NCI-H1417 treated with DMSO at 0.1 percent for 48 hours (cell line): ENCODE measurements at places on chromosomes 3 and 15.

- no peak for DNase-seq
Observed at GRCh38 chr3:53230789-53231188, 25.0 kb downstream of the TKT start.

- DNase-seq, result no peak
Observed at GRCh38 chr3:14377838-14378169, 24.6 kb upstream of the SLC6A6 start.

DNA sequence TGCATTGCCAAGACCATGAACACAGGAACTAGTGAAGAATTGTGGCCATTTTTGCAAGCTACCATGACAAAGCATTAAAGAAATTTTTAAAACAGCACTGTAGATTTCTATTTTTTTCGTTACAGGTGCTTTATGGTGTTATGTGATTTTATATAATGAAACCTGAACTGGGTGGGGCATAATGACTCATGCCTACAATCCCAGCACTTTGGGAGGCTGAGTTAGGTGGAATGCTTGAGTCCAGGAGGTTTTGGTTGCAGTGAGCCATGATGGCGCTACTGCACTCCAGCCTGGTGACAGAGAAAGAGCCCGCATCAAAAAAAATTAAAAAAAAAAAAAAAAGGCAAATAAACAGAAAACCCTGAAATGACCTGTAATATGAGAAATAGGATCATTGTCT lies 846.7 kb downstream of the EPHA3 start:
- no peak for DNase-seq

DNA sequence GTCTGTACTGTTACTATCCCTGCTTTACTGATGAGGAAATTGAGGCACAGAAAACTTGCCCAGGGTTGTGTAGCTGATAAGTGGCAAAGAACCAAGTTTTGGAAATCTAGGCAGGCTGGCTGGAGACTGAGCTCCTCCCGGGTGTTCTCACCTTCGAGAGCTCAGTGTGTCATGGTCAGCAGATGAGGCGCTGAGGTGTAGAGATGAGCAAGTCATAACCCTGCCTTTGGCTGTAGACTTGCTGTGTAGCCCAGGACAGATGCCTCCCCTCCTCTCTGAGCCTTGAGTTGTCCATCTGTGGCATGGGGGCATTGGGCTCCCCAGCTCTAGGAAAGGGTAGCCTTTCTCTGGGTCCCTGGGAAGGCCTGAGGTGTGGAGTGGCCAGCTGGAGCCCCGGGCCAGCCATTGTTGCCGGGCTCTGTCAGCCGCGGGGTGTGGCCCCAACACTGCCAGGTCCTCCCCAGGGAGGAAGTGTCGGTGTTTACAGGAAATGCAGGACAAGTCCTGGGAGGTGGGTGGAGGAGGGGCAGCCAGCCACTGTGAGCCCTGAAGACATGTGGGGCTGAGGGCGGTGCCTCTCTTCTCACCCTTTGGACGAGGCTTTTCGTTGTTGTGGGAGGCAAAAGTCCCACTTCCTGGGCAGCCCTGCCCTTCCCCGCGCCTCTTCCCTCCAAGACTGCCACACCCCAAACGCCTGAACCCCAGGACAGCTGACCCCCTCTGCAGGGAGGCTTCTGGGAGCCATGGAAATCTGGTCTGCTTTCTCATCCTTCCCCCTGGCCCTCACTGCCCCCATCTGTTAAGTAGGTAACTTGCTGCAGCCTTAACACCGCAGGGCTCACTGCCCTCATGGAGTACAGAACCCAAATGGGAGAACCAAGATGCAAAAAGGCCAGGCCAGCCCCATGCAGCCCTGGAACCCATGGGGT lies 29.1 kb downstream of the FGD5 start:
- DNase-seq, result no peak

DNA sequence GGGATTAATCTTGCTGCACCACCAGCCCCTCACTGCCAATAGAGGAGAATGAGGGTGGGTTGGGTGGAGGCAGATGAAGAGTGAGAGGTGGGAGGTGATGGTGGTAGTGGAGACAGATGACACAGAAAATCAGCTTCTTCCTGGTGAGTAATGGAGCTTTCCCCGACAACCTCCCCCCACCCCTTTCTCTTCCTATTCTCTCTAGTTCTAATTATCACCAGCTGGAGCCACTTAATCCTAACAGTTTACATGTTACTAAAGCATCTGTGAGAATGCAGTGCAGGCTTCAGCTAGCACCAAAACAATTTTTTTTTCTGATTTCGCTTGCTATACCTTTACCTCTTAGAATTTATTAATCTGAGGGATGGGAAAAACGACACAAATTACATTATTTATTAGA lies 116.1 kb upstream of the DNAJC19 start:
- peak; percentile 48 for DNase-seq

- no peak for DNase-seq
Observed at GRCh38 chr3:106560451-106560966, 691.7 kb upstream of the CBLB start.

GRCh38 chr3:160257606-160258005 lies 32.4 kb downstream of the C3orf80 start:
- no peak for DNase-seq

GRCh38 chr3:11612515-11613188 lies 31.1 kb downstream of the VGLL4 start:
- no peak for DNase-seq

DNA sequence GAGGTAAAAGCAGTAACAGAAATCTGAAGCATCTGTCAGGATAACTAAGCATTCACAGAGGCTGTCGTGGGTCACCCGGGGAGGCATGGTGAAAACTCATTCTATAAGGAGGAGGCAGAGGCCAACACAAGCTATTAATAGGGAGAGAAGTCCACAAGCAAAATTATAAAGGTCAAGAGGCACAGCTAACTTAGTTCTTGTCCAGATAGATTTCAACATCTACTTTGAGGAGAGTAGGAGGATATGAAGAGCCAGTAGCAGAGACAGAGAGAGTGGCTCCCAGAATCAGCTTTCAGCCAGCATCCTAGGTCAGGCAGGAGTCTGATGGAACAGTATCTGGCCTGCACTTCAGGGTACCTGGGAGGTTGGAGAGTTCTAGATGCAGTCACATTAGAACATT lies 95.3 kb downstream of the STAC start:
- no peak for DNase-seq

DNA sequence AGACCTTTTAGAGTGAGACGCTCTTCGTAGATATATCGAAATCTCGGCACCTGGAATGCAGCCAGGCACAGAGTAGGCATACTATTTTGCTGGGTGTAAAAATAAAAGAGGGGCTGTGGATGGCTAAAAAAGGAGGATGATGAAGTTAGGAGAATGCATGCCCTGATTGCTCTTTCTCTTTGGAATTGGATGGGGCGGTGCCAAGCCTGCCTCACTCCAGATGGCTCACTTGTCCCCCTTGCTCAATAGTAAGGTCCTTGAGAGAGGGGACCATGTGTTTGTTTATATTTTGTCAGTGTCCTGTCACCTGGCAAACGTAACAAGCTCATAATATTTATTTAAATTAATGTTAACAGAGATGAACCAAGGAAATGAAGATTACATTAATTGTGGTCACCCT lies 33.0 kb downstream of the SNRK start:
- no peak for DNase-seq

GRCh38 chr3:27720899-27721716 lies 1.0 kb downstream of the EOMES start:
- no peak for DNase-seq

- no peak for DNase-seq
Observed at GRCh38 chr15:51270706-51271105, 67.7 kb downstream of the CYP19A1 start.

- DNase-seq, result no peak
Observed at GRCh38 chr3:120125992-120126391, 31.7 kb upstream of the GSK3B start.

- DNase-seq, result no peak
Observed at GRCh38 chr15:85934691-85935090, 140.0 kb upstream of the KLHL25 start.

GRCh38 chr15:95016511-95017229 lies 785.3 kb downstream of the MCTP2 start:
- no peak for DNase-seq

DNA sequence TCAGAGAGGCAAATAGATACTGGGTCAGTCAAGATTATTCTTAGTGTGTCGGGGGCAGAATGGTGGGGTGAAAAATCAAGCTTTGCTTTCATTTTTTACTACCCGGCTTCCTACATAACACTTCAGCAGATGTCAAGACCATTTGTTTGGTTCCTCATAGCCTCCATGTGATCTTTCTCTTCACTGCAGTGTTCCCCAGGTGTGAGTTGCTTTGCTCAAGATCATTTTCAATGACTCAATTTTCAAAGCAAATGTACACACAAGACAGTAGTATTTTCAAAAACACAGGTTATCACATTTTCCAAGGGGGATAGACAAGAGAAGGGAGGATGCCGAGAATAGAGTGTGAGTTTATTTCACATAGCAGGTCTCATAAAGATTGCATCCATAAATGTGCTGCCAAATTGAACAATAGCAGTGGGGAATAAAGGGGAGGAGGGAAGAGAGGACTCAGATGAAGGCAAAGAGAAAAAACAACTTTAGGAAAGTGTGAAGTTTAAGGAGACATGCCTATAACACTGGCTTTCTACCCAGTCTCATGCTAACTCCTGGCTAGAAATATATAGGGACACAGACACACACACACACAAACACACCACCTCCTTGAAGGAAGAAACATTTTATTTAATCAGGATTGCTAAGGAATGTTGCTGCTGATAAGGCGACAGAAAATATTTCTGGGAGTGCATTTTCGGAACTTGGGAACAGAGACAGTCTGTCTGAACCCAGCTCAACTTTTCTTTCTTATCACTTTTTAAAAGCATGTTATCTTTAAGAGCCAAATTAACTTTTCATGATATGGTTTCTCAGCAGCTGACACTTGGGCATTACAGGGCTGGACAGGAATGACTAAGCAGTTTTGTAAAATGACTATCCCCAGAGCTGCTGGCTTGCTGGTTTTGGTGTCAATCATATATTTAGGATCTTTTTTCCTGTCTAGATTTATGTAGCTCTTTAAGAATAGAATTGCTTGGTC lies 402.4 kb downstream of the RBMS3 start:
- DNase-seq, result no peak

DNA sequence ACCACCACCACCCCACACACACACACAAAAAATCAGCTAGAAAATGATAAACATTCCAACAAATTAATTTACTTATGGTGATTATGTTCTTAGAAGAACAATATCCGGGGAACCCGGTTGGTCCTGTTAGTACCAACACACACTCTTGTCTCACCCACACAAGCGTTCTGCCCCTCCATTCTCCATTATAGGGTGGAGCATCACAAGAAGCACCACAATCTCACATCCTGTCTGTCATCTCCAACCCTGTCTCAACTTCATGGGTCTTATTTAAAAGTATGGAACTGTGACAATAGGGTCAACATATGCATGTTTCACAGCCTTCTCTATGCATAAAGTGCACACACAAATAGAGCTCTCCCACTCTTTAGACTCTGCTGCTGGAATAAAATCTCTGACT lies 5.6 kb downstream of the GSK3B start:
- DNase-seq, result no peak

DNA sequence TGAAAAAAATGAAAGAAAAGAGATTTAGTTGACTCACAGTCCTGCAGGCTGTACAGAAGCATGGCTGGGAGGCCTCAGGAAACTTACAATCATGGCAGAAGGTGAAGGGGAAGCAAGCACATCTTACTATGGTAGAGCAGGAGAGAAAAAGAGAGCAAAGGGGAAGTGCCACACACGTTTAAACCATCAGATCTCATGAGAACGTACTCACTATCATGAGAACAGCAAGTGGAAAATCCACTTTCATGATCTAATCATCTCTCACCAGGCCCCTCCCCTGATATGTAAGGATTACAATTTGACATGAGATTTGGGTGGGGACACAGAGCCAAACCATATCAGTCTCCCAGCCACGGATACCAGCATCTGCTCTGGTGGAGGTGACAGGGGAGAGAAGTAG lies 50.8 kb upstream of the CPOX start:
- no peak for DNase-seq
